HFFc6 (cell line): ENCODE measurements at places on chromosomes 1 and 21. TPM values are rescaled to one million over a fixed set of nuclear protein-coding genes. Genes with fewer than 3 reads are reported as not detected.
A peak's percentile ranks its signal among the peaks of the same experiment; 100 is the strongest.

DNA sequence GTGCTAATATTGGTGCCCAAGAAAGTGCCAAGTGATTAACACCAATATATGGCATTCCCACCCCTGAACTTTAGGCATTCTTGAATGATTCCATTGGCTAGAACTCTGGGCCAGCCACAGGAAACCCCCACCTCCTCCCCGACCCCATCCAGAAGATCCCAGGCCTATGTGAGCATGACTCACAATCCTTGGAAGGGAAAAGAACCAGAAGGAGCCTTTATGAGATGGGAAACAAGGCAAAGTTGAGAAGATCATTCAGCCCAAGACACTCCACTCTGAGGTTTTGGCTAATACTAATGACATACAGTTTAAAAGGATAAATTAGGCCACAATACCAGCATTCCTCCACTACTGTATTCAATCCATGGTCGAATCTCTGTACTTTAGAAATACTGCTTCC lies 21.8 kb downstream of the ELK4 start:
- DNase-seq: no peak
- H3K4me1 ChIP-seq: peaks cover 25% of the 10 kb centered on the region
- H3K27me3 ChIP-seq: no peaks in the 10 kb centered on the region
- no peak overlapping the region; the same call in 1 of the 2 replicates for H3K4me3 ChIP-seq
- H3K36me3 ChIP-seq: peaks cover 6% of the 10 kb centered on the region

GRCh38 chr1:211616231-211616964 lies 37.4 kb upstream of the SLC30A1 start:
- H3K27me3 ChIP-seq: no peaks in the 10 kb centered on the region; the same call in 1 of the 2 replicates
- H3K4me3 ChIP-seq: no peak overlapping the region
- peaks cover 25% of the 10 kb centered on the region for H3K4me1 ChIP-seq
- peaks cover 5% of the 10 kb centered on the region for H3K36me3 ChIP-seq

DNA sequence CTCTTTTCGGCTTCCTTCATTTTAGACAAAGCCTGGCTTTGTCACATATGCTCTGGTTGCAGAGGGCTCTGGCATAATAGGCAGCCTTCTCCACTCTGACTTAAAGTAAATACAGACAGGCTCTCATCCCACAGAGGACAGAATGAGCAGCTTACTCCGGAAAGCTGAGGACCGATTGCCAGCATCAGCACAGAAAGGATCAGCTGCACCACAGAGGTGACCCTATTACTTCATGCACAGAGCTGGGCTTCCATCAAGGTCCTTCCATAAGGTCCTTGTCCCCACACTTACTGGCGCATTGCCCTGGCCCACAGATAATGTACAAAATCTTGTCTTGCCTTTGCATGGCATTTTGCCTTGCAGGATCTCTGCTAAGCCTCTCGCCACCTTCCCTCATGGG lies 67.6 kb downstream of the SEC16B start:
- no peak overlapping the region for H3K27ac ChIP-seq
- H3K4me3 ChIP-seq: no peak overlapping the region
- H3K27me3 ChIP-seq: peaks cover 7% of the 10 kb centered on the region
- no peaks in the 10 kb centered on the region for H3K4me1 ChIP-seq

DNA sequence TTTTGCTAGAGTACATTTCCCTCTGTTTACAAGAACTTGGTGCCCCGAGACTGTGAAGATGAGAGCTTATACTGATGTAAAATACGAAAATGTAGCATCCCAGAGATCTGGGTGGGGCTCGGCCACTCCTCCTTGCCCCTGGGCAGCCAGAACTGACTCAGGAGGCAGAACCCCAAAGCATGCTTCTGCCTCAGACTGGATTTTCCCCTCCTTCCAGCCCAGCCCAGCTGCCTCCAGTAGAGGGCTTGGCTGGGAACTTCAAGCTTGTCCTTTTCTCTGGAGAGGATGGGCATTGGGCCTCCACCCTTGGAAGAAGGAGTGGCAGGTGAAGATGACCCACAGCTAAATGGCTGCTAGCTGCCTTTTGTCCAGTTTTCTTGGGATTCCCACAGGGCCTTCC lies 24.3 kb upstream of the BTG2 start:
- H3K36me3 ChIP-seq: no peaks in the 10 kb centered on the region
- DNase-seq: peak; percentile 60

DNA sequence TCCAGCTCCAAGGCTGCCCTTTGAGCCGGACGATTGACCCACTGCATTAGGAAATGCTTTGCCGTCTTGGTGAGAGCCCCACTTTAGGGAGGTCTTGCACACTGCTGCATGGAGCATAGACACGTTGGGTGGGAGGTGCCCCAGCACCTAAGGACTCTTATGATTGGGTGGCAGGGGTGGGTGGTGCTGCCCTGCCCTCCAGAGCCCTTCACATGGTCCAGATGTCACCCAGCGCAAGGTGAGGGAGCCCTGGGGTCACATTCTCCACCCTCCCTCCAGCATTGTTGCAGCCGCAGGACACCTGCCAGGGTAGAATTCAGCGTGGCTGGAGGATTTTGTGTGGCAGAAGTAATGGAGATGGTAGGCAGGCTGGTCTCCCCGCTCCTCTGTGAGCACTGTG lies 137.4 kb upstream of the COL6A1 start:
- peaks cover 16% of the 10 kb centered on the region for H3K36me3 ChIP-seq
- H3K4me1 ChIP-seq: peaks cover 34% of the 10 kb centered on the region
- no peak for DNase-seq
- H3K4me3 ChIP-seq: no peak overlapping the region
- no peak overlapping the region for H3K27ac ChIP-seq

DNA sequence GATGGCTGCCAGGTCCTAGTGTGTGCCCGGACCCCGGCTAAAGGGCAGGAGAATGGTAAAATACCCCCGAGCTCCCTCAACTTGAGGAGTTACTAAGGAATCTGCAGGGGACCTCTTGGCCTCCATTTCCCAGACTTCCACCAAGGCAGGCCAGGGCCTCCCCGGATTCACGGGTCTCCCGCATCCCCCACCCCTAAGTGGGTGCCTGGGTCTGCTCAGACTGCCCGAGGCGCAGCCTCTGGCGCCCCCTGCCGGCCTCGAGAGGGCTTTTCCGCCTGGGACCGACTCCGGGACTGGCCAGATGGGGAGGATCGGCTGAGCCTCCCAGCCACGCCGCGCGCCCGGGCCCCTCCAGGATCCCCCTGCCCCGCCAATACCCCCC lies 1.7 kb downstream of the PLEKHG5 start:
- H3K36me3 ChIP-seq: no peaks in the 10 kb centered on the region
- H3K27me3 ChIP-seq: peaks cover under 1% of the 10 kb centered on the region
- DNase-seq: peak; percentile 51
- H3K4me3 ChIP-seq: peak overlapping the region; percentile 86

GRCh38 chr21:20631633-20632032 lies 366.6 kb upstream of the NCAM2 start:
- no peak overlapping the region for H3K27ac ChIP-seq
- no peak overlapping the region for H3K4me3 ChIP-seq

DNA sequence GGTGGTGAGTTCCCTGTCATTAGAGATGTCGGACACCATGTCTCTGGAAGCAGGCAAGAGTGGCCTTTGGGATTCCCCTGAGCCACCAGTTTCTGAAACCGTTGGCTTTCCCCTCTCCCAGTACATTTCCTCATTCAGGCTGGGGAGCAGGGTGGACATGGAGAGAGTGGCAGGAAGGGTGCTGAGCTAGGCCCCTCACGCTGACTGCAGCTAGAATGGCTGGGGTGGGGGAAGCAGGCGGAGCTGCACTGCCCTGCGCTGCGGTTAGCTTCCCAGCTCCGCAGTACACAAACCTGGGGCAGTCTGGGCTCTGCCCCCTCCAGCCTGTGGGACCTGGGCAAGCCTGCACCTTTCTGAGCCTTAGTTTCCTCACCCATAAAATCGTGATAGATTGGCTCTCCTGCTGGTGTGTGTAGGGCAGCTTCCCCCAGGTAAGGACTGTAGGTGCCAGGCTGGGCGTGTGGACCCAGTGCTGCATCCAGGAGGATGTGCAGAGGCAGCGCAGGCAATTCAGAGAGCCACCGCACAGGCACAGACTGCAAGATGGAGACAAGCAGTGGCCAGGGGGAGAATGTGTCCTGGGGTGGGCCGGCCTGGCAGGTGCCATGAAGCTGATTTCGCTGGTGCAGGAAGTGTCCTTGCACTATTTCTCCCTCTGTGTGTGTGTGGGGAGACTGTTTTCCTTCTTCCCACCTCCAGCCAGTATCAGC lies 3.0 kb downstream of the PLA2G2F start:
- no peak overlapping the region for H3K4me3 ChIP-seq
- no peaks in the 10 kb centered on the region for H3K4me1 ChIP-seq
- H3K27ac ChIP-seq: no peak overlapping the region

- no peak for DNase-seq
- no peak overlapping the region for H3K4me3 ChIP-seq
- H3K36me3 ChIP-seq: no peaks in the 10 kb centered on the region
- no peaks in the 10 kb centered on the region for H3K4me1 ChIP-seq
Observed at GRCh38 chr1:3481836-3482375, 27.4 kb downstream of the ARHGEF16 start.

DNA sequence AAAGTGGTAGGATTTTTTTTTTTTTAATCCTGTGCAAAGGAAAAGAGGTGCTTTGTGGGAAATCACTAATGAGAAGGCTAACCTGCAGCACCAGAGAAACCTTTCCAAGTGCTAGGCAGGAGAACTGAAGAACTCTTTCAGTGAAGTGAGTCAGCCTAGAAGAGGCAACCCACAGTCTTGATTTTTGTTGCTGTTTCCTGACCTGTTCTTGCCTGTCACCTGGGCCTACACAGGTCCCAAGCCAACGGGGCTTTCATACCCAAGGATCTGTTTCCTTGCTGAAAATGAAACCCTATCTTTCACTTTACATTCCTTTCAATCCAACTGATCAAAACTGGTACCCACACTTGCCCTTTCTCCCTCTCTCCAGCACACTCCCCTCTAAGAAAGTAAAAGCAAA lies 7.1 kb upstream of the IKBKE start:
- no peak overlapping the region for H3K4me3 ChIP-seq
- no peak for DNase-seq
- H3K36me3 ChIP-seq: peaks cover 27% of the 10 kb centered on the region
- peak overlapping the region; percentile 90; the same call in 1 of the 2 replicates for H3K27ac ChIP-seq

DNA sequence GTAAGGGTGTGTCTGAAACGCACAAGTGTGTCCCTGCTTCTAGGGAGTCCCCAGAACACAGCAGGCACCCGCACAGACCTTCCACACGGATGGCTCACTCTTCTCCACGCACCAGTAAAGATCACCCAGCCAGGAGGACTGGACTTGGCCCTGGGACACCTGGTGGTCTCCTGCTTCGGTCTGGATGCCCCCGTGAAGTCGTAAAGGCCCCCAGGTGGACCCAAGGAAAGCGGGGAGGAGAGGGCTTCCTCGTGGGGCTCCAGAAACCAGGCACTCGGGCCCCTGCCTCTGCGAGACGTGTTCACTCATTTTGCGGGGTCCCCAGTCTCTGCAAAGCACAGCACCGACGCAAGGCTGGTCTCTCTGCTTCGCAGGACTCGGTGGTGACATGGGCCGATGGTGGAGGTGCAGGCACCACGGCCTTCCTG lies 20.2 kb upstream of the COL6A2 start:
- no peak for DNase-seq
- H3K36me3 ChIP-seq: no peaks in the 10 kb centered on the region
- 0 out of 2 replicates have a peak, but pooled peaks cover 1% of the 10 kb centered on the region for H3K27me3 ChIP-seq
- no peak overlapping the region for H3K4me3 ChIP-seq
- peaks cover 36% of the 10 kb centered on the region for H3K4me1 ChIP-seq
- H3K27ac ChIP-seq: peak overlapping the region; percentile 100; the same call in 1 of the 2 replicates

DNA sequence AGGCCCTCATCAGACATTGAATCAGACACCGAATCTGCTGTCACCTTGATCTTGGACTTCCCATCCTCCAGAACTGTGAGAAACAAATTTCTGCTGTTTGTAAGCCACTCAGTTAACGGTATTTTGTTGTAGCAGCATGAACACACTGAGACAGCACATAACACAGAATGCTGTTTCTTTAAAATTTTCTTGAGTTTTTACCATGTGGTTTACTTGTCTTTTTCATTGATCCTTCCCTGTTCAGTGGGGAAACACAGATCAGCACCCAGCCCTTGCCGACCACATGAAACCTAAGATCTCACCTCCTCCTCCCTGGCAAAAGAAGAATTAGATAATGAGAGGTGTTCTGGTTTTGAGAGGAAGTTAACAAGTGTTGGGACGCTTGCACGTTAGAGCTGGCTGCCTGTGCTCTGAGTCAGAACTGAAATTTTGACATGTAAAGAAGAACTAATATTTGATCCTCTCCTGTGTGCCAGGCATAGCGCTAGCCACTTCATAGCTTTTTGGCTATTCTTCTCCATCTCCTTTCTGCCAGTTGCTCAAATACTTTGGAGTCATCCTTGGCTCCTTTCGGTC lies 179.6 kb downstream of the DHRS3 start:
- H3K4me3 ChIP-seq: no peak overlapping the region
- no peak for DNase-seq
- no peak overlapping the region for H3K27ac ChIP-seq
- H3K27me3 ChIP-seq: no peaks in the 10 kb centered on the region; the same call in 1 of the 2 replicates

DNA sequence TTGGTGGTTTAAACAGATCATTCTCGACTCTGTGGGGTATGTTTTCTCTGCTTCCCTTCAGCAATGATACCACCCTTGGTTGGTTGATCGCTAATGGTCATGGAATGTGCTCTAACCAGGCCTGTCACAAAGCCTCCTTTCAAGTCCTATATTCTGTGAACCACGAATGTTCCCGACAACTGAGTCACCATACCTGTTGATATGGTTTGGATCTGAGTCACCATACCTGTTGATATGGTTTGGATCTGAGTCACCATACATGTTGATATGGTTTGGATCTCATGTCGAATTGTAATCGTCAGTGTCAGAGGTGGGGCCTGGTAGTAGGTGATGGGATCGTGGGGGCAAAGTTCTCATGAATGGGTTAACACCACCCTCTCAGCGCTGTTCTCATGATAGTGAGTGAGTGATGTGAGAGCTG lies 10.2 kb upstream of the CAMK2N1 start:
- H3K36me3 ChIP-seq: peaks cover 16% of the 10 kb centered on the region; the same call in 1 of the 2 replicates
- DNase-seq: peak; percentile 66
- no peaks in the 10 kb centered on the region for H3K27me3 ChIP-seq
- no peaks in the 10 kb centered on the region for H3K4me1 ChIP-seq

DNA sequence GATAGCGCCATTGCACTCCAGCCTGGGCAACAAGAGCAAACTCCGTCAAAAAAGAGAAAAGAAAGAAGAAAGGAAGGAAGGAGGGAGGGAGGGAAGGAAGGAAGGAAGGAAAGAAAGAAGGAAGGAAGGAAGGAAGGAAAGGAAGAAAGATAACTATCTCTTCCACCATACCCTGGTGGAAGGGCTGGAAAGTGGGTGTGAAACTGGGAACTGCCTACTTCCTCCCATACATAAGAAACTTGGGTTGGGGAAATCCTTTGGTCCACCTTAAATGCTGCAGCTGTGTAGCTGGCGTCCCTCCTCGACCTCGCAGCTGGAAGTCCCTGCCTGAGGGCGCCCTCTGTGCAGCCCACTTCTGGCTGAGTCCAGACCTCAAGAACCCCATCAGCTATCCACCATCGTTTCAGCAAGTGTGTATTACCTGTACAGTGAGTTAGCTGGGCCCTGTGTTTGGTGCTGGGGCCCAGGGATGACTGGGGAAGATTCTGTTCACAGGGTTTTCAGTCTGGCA lies 4.6 kb upstream of the FAM167B start:
- DNase-seq: no peak
- H3K27me3 ChIP-seq: no peaks in the 10 kb centered on the region

GRCh38 chr21:39715804-39716397 lies 29.1 kb upstream of the IGSF5 start:
- no peaks in the 10 kb centered on the region for H3K4me1 ChIP-seq
- H3K27me3 ChIP-seq: peaks cover 27% of the 10 kb centered on the region
- no peak overlapping the region for H3K27ac ChIP-seq
- H3K36me3 ChIP-seq: no peaks in the 10 kb centered on the region

LENEP gene
- total RNA-seq: not detected in 3 replicates

KRTAP19-3 gene
- not detected in 3 replicates for total RNA-seq

ABCG1 gene
- not detected in 3 replicates for total RNA-seq

LHX8 gene
- not detected in 3 replicates for total RNA-seq

TMEM269 gene
- total RNA-seq: 0.13 TPM in 1 of 3 replicates, not detected in the others

RNF186 gene
- not detected in 3 replicates for total RNA-seq

CTPS1 gene
- 93.0 to 131 TPM (median 97.2 TPM) in 3 replicates for total RNA-seq

CAMK2N1 gene
- 42.2 to 57.8 TPM (median 49.8 TPM) in 3 replicates for total RNA-seq
